GOT3 (cell line): ENCODE measurements at places on chromosomes 5 and 9.

GRCh38 chr5:54895816-54896341 lies 89.5 kb downstream of the ESM1 start:
- DNase-seq, result no peak

DNA sequence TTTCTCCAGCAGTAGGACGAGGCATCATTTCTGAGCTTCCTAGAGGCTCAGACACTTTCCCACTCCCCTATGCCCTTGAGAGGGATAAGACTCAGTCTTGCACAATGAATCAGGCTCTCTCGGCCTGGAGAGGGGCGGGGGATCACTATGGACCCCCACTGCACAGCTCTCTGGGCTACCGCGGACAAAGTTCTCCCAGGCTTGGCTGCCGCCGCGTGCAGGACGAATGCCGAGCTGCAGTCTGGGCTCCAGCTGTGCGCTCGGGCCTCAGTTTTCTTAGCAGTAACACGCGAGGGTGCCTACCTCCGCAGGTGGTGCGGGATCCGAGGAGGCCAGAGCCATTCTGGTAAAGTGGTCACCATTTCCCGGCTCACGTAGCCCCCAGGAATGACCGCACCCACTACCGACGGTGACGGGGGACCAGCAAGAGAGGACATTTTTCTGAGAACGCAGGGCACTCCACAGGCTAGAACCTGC lies 3.4 kb upstream of the MYORG start:
- DNase-seq, result no peak

DNA sequence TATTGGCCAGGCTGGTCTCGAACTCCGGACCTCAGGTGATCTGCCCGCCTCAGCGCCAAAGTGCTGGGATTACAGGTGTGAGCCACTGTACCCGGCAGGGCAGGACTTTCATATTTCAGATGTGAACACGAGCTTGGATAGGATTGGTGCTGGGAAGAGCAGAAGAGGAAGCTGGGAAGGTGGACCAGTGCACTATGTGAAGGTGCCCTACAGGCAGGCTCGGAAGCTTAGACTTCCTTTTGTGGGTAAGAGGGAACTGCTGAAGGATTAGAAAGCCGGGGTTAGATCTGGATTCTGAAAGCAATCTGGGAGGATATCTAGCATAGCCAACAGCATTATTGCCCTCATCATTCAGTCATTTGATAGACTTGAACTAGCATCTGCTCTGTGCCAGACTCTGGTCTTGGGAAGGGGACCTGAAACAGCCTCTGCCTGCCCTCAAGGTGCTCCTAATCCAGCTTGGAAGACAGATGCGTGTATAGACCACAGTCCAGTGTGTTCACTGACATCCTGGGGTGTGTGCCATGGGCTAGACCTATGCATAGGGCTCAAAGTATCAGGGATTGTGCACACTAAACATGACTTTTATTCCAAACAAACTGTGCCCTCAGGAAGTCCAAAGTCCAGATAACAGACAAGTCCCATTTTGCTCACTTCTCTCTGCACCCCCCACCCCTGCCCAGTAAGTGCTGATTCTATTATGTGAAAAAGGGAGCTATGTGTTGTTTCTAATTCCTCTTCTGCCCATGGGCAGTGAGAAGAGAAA lies 637 bp downstream of the CBY3 start:
- DNase-seq, result no peak

GRCh38 chr9:86664603-86665002 lies 282.7 kb downstream of the GAS1 start:
- no peak for DNase-seq
